ENCODE measurements at places on chromosomes 13 and 19. TPM values are rescaled to one million over a fixed set of nuclear protein-coding genes. Genes with fewer than 3 reads are reported as not detected.

- no peak for DNase-seq
Observed at GRCh38 chr13:38530492-38530891, 156.4 kb upstream of the FREM2 start.

GPR12 gene
- total RNA-seq, result not detected

ZNF66 gene
- total RNA-seq, result 30.6 TPM

NLRP4 gene
- not detected for total RNA-seq
